Stimulated activated CD8-positive, alpha-beta memory T cell treated with anti-CD3 and anti-CD28 coated beads, Interleukin-4, amount 100 ng/mL, for 48 hours (primary cell): ENCODE measurements at places on chromosomes 3 and 15.

DNA sequence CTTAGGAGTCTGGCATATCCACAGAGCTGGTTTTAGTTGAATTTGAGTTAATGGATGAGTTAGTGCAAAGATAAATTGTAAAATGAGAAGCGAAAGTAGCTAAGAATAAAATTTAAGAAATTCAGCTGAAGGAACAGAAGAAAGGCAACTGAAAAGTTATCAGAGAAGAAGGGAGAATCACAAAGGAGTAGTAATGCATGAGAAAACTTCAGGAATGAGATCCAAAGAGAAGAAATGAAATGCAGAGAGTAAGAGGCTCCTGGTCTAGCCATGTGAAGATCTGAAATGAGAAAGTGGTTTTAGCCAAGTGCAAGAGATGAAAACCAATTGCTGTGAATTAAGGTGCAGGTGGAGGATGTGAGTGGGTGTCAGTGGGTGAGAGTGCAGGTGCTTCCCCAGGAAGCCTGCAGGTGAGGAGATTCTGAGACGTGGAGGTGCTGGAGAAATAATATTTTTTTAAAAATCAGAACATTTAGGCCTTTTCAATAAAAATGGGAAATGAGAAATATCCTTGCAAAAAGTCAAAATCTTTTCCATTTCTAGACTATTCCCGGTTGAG is 18.5 kb downstream of the KBTBD8 start:
- no peak for DNase-seq

DNA sequence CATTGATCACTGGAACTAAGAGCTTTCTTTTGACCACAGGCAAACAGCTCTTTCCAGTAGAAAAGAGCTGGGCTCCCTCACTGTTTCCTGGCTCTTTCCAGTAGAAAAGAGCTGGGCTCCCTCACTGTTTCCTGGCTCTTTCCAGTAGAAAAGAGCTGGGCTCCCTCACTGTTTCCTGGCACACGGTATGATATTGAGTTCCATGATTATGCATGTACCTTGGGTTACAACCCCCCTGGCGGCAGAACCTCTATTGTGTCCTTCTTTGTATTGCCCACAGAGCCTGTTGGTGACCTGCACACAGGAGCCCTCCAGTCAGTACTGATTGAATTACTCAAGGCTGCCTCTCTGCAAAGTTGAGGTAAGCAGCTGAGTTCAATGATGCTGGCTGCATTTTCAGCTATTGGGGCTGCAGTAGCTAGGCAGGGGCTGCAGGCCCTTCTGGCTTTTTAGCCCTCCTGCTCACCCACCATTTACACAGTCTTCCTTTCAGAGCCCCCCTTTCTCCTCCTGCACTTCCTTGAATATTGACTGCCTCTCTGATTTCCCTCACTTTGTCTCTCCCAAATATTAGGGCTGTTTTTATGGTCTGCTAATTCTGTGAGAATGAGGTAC is 10.2 kb downstream of the ACKR2 start:
- no peak for DNase-seq

DNA sequence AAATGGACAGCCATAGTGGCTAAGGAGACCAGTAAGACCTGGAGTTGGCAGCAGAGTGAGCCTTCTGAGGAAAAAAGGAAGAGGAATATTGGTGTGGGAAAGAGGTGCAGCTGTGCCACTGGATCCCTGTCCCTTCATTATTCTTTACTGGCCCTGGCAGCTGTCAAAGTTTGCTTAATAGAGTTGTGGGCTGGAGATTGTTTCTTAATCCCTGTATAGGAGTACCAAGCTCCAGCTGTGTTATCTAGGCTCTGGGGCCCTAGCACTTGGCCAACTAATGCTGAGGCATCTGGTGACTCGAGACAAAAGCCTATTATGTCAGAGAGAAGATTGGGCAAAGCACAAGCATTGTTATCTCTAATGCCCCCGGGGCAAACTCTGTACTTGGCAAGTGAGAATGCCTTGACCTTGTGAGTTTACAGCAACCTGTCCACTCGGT is 61.4 kb downstream of the ZNF609 start:
- DNase-seq, result no peak

DNA sequence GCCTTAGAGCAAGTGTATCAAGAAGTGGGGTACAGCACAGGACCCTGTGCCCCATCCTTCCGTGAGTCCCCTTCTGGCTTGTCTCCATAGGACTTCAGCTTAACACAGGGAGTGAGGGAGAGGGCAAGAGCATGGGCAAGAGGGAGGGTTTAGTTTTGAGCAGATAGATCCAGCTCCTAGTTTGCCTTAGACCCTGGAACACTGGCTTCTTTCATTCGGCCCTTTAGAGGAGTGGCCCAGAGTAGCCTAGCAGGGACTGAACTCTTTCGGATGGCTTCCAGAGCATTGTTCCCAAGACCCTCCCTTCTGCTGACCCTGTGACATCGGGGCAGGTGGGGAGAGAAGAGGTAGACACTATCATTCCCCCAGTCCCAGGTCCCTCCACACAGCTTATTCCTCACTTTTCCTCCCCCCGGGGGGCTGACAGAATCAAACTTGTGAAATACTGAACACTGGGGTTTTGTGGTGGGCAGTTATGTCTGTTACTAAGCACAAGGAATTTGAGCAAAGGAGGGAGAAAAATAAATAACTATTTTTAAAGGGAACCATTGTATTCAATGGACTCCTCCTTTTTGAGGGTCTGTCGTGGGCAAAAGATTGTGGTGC is 289.6 kb upstream of the C2CD4B start:
- DNase-seq, result no peak

DNA sequence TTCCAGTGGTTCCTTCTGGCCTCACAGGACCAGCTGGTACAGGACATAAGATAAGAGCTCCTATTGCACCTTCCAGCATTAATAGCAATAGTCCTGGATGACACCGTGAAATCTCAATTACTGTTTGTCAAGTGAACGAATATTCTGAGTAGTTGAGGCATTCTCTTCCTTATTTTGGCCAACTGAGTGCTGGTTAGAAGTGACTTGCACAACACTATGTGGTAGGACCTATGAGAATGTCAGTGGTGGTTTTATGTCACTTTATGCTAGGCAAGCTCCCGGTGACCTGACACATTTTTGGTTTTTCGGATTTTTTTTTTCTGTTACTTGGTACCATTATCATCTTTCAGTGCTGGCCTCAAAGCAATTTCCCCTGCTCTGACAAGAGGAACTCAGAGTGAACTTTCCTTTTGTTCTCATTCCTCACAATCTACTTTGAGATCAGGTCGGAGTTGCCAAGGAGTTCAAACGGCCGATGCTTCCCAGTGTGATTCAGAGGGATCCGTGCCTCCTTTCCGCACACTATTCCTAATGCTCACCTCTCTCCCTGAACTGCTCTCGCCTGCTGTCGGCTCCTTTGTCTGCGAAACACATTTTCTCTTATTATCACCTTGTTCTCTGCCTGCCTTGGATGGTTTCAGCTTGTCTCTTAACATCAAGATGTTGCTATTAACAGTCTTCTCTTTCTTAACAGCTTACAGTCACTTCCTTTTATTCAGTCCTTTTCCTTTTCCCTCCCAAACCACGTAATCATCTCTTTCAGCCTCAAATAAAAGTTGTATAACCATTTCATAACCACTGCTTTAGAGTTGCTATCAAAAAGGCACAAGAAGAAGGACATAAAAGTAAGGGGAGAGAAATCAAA is 35.8 kb downstream of the QTRT2 start:
- DNase-seq, result no peak

- no peak for DNase-seq
These were observed 65.6 kb upstream of the PLXNA1 start for GRCh38 chr3:126917232-126917804.

GRCh38 chr3:64042952-64043351 is 19.7 kb upstream of the PSMD6 start:
- no peak for DNase-seq

DNA sequence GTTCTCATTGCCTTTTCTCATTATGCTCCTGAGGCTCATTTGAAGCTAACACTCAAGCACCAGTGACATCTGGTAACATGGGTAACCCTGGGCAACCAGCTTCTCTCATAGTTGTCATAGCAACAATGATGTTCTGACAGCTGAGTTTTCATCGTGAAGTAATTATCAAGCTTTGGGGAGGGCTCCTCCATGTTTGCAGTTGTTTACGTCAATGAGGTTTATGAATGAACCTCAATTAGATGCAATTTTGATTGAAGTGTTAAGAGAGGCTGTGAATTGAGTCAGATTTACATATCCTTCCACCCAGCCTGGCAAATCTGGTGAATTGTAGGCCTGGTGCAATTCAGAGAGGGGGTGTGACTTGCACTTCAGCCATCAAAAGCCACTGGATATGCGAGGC is 119.3 kb upstream of the CHD2 start:
- DNase-seq, result no peak

- DNase-seq, result no peak
These were observed 13.6 kb downstream of the ST8SIA2 start for GRCh38 chr15:92407321-92407720.

GRCh38 chr3:12884790-12885582 is 43.6 kb upstream of the RPL32 start:
- no peak for DNase-seq

DNA sequence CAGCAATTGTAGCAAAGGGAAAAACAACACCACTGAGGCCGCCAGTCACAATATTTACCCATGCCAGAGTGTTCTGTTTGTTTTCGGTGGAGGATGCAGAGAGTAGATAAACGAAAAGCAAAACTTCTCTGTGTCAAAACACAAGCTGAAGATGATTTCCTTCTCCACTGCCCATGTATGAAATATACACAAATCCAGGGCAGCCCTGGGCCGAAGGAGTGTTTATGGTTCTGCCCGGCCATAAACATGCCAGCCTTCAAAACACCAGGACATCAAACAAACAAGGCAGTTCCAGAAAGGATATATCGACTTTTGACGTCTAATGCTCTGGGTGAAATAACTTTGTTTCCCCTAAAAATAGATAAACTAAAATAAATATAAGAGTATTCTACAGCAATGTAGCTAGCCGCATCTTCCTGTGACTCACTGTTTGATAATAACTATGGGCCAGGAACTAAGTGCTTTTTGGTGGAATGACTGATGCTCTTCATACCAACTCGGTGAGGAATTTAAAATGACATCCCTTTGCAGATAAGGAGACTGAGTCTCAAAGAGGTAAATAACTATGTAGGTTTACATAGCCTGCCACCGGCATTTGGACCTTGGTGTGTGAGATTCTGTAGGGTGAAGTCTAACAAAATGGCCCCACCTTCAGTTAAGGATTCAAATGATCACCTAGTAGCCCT is 82.8 kb downstream of the MAGI1 start:
- DNase-seq, result no peak

GRCh38 chr15:70533931-70534742 is 229.2 kb downstream of the UACA start:
- DNase-seq, result no peak

GRCh38 chr3:129211772-129212171 is 28.1 kb upstream of the CNBP start:
- no peak for DNase-seq

- DNase-seq, result no peak
These were observed 89.5 kb downstream of the ZMAT3 start for GRCh38 chr3:178982137-178982536.

GRCh38 chr15:74889390-74889882 is 406 bp upstream of the MPI start:
- DNase-seq, result no peak

DNA sequence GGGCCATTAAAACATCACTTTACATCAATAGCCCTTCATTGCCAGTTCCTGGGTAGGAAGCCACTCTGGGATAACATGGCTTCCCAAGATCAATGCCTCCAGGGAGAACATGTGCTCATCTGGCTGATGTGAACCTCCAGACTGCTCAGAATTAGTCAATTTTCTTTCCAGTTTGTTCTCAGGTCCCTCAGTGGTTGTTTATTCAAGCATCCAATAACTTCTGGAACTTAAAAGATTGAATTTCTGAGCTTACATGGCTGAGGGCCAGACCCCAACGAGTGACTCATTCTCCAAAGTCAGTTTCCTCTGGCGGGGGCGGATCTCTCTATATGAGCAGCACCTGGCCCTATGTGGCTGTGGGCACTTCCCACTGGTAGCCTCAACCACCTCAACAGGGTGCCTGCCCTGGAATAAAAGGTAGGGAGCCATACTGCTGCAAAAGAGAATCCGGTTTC is 34.0 kb downstream of the LYZL4 start:
- peak; percentile 80 for DNase-seq

DNA sequence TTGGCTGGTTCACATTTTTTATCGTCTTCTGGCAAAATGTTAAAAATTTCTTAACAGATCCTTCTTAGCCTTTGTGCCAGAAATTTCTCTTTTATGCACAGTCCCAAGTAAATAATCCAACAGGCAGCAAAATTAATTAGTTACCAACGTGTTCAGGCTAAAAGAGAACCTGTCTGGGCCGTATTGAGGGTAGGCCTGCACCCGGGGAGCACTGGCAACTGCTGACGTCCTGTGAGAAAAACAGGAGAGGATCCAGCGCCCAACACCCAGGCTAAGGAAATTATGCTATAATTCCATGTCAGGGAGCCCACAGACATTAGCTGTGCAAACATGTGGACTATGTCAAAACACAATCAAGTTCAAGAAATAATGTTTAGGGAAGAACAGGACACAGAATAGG is 30.7 kb upstream of the CSTA start:
- DNase-seq, result no peak

GRCh38 chr3:66638717-66639116 is 137.9 kb upstream of the LRIG1 start:
- no peak for DNase-seq

GRCh38 chr15:66654361-66654738 is 47.7 kb upstream of the SMAD6 start:
- DNase-seq, result no peak

GRCh38 chr3:119302697-119303551 is 8.7 kb downstream of the ARHGAP31 start:
- DNase-seq, result no peak

DNA sequence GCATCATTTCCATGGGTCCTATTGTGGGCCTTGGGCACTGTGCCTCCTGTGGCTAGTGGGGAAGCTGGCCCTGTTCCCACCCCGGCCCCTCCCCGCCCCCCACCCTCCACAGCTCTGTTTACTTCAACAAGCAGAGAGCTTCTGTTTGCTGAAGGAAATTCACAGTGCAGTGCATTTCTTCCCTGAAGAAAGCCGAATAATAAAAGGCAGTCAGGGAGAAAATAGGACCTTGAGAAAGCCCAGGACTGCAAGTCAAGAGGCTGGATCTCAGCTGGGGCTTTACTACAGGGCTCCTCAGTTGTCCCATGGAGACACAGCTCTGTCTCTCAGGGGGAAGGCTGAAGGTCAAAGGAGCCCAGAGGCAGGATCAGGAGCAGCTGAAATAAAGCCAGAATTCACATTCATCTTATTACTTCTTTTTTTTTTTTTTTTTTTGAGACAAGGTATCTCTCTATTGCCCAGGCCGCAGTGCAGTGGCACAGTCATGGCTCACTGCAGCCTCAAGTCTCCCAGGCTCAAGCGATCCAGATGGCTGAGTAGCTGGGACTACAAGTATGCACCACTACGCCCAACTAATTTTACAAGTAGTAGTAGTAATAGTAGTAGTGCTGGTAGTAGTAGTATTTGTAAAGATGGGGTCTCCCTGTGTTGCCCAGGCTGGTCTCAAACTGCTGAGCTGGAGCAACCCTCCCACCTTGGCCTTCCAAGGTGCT is 33.0 kb upstream of the LACTB start:
- no peak for DNase-seq

- DNase-seq, result no peak
These were observed 49.3 kb downstream of the MME start for GRCh38 chr3:155129396-155129795.

GRCh38 chr3:186105543-186105942 is 3.3 kb downstream of the ETV5 start:
- no peak for DNase-seq
